ENCODE measurements at places on chromosomes 1 and 21. TPM values are rescaled to one million over a fixed set of nuclear protein-coding genes. Genes with fewer than 3 reads are reported as not detected.

The GPATCH4 gene
- total RNA-seq, result 37.3 TPM

The NR0B2 gene
- not detected for total RNA-seq

The TSPEAR gene
- total RNA-seq, result 3.2 TPM

The GPR37L1 gene
- total RNA-seq, result 0.04 TPM

The RAB42 gene
- total RNA-seq, result 4.7 TPM

The FCER1G gene
- total RNA-seq, result not detected

The FAM167B gene
- 1.3 TPM for total RNA-seq

The CD1C gene
- not detected for total RNA-seq

The FAAH gene
- 5.0 TPM for total RNA-seq

The OR2W3 gene
- total RNA-seq, result 4.5 TPM

The DIRAS3 gene
- not detected for total RNA-seq

The SLFNL1 gene
- total RNA-seq, result 0.22 TPM

The KCNA3 gene
- total RNA-seq, result not detected

The TRIM62 gene
- 9.7 TPM for total RNA-seq

The C1orf226 gene
- 2.6 TPM for total RNA-seq

The CLCA1 gene
- total RNA-seq, result not detected

The KLHL17 gene
- 32.1 TPM for total RNA-seq

The CNIH3 gene
- 7.4 TPM for total RNA-seq

The PROX1 gene
- 0.12 TPM for total RNA-seq

The HAO2 gene
- total RNA-seq, result not detected

The MYOM3 gene
- total RNA-seq, result 0.12 TPM

The WNT9A gene
- 36.6 TPM for total RNA-seq

The KIF21B gene
- 0.66 TPM for total RNA-seq
